ENCODE measurements at places on chromosomes 4 and X.

- DNase-seq, result no peak
These were observed 112.4 kb upstream of the ELOVL6 start for GRCh38 chr4:110310795-110311194.

DNA sequence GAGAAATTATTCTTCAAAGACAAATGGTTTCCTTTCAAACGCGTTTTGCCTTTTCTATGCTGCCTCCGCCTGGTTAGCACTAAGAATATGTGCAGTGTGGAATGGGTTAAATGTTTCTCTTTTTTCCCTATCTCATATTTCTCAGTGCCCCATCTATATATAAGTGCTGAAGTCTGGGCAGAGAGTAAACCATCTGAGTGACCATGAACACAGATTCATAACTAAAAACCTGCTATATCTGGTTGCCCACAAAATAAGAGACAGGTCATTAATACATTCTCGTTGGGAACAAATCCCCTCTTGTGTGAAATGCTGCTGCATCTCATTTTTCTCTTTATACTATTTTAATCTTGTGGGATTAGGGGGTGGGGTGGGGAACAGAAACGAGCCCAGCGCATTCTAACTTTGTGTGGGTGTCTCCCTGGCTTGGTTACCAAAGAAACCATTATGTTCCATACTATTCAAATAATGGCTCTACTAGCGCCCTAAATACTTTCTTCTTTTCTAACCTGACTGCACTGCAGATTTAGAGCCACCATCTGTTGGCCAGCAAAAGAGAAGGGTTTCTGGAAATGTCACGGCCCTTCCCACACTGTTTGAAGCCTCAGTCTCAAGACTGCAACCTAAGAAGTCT lies 42.2 kb upstream of the PTCHD1 start:
- DNase-seq, result no peak

GRCh38 chr4:8341691-8342090 lies 72.1 kb downstream of the HTRA3 start:
- no peak for DNase-seq

GRCh38 chr4:180913750-180914149 lies 1329.5 kb upstream of the TENM3 start:
- no peak for DNase-seq

GRCh38 chrX:24515447-24515846 lies 50.4 kb downstream of the PDK3 start:
- DNase-seq, result no peak

DNA sequence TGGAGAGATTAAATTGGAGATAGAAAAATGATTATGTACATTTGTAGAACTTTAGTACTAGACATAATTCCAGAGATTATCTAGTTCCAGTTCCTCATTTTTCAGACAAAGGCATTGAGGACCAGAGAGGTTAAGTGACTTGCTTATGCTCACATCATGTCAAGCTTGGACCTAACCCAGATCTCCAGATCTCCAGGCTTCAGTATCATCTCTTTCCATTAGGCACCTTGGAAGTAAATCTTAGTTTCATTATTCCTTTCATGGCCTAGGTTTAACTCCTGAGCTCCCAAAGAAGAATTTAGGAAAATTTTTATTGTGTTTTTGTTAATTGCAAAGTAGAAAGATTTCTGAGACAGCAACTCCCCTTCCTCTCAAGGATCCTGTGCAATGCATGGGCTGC lies 148.8 kb downstream of the GATB start:
- DNase-seq, result no peak

- DNase-seq, result no peak
These were observed 25.6 kb downstream of the RPS6KA6 start for GRCh38 chrX:84162401-84162800.

DNA sequence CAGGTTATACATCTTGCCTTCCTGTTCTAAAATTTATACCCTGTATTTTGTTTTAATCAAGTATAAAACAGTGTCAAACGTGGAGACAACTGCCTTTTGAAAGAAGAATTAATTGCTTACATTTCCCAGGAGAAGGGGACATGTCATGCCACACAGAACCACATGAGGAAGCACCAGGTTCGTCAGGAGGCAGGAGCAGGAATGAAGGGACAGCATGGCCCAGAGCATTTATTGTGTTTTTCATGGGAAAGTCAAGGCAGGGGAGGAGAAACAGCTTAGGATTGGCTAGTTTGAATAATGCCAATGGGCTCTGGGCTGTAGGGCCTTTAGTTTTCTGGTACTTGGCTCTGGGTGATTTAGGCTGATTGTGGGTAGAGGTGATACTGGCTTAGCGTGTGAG lies 203.7 kb downstream of the CFAP299 start:
- DNase-seq, result no peak

GRCh38 chrX:13360146-13360545 lies 40.3 kb upstream of the ATXN3L start:
- no peak for DNase-seq

DNA sequence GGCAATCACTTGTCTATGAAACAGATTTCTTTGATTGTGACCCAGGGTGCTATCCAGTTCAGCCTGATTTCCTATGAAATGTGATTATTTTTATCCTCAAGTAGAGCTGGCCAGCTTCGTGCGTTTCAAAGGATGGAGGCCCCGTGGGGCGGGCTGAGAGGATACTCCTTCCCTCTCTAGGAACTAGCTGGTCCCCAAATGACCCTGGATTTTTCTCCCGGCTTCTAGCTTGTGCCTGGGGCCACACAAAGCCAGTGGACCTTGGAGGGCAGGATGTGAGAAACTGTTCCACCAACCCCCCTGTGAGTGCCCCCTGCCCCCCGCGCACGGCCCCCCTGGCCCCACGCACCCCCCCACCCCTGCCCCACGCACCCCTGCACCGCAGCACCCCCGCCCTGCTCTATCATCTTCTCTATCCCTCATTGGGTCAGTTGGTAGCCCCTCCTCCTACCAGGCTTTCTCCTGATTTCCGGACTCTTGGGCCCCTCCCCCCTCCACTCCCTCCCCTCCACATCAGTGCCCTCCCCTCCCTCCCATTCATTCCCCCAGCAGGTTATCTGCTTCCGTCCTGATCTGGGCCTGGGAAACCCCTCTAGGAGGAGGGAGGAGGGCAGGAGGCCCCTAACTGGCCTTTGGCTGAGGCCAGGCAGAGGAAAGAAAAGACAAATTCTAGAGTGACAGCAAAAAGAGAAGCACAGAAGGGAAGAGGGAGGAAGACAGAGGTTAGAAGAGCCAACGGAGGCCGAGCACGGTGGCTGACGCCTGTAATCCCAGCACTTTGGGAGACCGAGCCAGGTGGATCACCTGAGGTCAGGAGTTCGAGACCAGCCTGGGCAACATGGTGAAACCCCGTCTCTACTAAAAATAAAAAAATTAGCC lies 3.3 kb downstream of the XPNPEP2 start:
- no peak for DNase-seq

GRCh38 chr4:158111241-158111640 lies 61.6 kb downstream of the GASK1B start:
- DNase-seq, result no peak

DNA sequence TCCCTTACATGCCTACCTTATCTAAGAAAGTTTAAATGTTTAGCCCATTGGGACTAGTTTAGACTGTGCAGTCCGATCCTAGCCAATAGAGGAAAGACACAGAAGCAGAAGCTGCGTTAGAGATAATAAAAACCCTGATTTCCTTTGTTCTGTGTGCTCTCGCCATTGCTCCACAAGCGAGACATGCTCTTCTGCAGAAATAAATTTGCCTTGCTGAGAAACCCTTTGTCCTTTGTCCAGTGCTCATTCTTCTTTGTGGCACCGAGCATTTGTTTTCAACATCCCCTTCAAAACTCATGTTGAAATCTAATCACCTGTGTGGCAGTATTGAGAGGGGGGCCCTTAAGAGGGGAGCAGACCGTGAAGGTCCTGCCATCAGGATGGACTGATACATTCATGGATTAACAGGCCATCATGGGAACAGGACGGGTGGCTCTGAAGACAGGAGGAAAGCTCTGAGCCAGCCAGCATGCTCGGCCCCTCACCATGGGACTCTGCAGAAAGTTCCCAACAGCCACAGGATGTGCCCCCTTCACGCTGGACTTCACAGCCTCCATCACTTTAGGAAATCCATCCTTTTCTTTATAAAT lies 94.5 kb downstream of the ABLIM2 start:
- no peak for DNase-seq

DNA sequence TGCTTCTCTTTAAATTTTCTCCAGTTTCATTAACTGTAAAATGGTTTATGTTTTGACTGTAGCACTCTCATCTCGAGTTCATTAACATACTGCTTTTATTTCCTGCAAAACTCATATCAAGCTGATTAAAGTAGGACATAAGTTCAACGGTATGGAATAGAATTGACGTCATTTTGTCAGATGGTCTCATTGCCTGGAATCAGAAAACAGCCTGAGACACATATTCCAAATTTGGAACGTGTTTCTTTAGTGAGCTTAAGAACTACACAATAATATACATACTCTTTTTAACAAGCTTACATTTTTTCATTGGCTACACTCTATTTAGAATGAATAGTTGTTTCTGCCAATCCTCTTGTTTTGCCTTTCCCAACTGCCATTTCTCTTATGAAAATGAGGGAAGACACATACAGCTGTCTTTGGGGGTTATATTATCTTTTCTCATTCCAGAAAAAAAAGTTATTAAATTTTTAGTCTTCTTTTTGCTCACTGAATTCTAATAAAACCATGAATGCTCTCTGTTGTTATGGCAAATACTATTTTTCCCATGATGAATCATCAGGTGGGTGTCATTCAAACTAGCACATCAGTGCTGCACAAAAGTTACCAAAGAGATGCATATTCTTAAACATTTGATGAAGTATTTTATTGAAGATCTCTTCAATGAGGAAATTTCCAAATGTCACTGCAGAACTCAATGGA lies 162.8 kb downstream of the GABRB1 start:
- DNase-seq, result no peak

GRCh38 chrX:68703369-68703768 lies 55.9 kb downstream of the STARD8 start:
- DNase-seq, result no peak

DNA sequence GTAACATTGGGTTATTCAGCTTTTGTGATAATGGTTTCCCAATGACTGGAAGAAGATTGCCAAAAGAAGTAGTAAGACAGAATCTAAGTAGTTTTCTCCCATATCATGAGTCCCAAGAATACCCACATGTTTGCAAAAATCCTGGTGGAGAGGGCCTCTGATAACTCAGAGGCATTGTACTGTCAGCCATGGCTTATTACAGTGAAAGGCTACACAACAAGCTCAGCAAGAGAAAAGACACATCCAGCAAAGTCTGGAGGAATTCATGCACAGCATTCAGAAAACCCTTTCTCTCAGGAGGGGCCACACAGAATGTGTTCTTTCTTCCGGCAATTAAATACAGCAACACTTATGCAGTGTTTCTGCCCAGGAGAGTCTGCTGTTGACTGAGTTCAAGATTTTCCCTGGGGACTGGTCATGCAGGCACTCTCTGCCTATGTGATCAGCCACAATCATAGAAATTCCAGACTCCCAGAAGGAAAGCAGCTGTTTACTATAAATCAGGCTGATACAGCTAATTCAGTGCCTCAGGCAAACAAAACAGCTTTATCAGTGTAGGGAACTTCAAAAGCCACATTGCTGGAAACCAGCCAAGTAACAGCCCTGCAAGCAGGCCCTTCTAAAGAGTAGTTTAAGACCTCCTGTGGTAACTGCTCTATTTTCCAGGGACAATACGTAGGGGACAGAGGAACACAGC lies 937.1 kb downstream of the CCSER1 start:
- DNase-seq, result peak; percentile 29

GRCh38 chr4:128721896-128722295 lies 87.6 kb upstream of the JADE1 start:
- DNase-seq, result no peak

DNA sequence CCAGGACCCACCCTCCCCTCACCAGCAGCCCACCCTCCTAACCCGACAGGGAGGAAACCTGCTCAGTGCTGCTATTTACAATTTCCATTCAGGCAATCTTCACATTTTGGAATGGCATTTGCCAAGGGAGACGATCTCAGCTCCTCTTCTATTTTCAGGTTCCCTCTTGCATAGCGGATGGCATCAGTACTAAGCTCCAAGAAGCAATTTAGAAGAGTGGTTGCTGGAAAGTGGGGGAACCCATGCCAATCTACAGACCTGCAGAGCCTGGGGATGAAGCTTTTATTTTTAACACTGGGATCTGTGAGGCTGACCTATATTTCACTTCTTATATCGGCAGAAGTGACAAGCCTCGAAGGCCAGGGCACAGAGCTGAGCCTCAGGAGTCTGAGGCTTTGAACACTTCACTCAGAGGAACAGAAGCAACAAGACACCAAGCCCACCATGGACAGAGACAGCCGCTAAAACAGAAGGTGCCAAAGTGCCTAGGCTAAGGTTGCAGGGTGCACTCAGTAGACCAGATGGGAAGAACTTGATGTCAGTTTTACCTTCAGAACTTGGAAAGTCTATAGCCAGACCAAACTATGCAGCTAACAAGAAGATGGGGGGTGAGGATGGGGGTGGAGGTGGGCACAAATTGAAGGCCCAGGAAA lies 44.0 kb downstream of the SCD5 start:
- no peak for DNase-seq

DNA sequence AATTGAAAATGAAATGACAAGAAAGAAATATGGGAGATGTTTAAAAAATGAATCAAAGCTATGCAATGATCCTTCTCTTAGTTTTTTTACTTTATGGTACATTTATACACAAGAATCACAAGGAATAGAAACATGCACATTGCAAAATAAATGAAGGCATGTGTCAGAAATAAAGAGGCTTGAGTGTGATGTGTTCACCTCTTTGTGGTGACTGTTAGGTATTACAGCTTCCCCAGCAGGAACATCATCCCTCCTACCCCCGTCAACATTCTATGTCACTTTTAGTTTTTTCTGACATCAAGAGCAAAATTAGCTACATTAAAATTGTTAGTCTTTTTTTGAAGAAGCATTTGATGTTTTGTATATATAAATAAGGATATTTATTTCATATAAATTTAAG lies 214.8 kb downstream of the SLC4A4 start:
- no peak for DNase-seq

GRCh38 chr4:122086338-122087065 lies 65.6 kb upstream of the BLTP1 start:
- DNase-seq, result no peak

- no peak for DNase-seq
These were observed 64.4 kb downstream of the HADH start for GRCh38 chr4:108054025-108054638.

- no peak for DNase-seq
These were observed 41.8 kb downstream of the PHEX start for GRCh38 chrX:22073928-22074327.

GRCh38 chr4:77773101-77773500 lies 46.1 kb downstream of the CNOT6L start:
- no peak for DNase-seq

- DNase-seq, result peak; percentile 54
These were observed 54.5 kb downstream of the CHM start for GRCh38 chrX:85992811-85993229.

DNA sequence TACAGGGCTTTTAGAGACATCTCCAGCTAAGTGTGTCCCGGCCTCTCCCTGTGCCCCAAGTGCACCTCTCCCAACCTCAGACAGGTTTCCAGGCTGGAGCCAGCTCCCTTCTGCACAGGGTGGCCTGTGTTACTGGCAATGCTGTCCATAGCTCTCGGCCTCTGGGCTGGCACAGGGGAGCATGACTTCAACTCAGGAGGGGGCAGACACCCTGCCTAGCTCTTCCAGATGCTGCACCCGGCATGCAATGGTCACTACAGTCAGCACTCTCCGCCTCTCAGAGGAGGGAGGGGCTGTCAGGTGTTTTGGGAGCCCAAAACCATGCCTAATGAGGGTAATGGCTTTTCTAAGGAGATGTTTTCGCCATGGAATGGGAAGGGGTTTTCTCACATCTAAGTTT lies 2.4 kb upstream of the IRAK1 start:
- DNase-seq, result no peak

All from NCI-H2081 treated with DMSO at 0.1 percent for 48 hours (cell line).